ENCODE measurements at places on chromosomes 6 and 20. TPM values are rescaled to one million over a fixed set of nuclear protein-coding genes. Genes with fewer than 3 reads are reported as not detected.

DNA sequence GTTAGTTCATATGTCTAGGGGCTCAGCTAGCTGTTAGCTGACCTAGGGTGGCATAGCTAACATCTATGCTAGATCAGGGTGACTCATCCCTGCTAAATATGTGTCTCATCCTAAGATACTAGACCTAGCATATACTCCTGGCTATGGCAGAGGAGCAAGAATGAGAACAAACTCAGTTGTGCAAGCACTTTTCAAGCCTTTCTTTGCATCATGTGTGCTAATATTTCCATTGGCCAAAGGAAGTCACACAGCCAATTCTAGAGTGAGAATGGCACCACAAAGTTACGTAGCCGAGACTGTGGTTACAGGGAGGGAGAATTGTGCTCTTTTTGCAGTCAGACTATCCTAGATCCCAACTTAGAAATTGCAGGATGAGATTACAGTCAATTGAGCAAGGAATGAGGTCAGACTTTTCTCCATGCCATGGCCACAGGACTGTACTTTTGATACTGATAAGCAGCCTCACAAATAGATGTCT lies 78.7 kb downstream of the PLCB4 start:
- no peak for DNase-seq

DNA sequence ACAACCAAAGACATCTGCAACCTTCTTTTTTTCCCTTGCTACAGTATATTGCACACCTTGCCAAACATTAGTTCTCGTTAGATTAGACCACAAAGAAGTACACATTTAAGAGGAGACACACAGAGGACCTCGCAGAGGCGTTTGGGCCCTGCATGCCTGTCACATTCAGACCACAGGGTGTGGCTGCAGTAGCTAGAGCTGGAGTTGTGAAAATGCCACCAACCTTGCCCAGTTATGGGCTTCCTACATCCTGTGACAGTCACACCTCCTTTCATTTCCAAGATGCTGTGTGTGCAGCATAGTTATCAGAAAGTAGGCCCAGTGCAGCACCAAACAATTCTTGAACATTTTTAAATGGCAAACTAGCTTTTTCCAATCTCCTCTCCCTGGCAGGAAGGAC lies 2.4 kb downstream of the SYNE1 start:
- peak; percentile 11 for DNase-seq

DNA sequence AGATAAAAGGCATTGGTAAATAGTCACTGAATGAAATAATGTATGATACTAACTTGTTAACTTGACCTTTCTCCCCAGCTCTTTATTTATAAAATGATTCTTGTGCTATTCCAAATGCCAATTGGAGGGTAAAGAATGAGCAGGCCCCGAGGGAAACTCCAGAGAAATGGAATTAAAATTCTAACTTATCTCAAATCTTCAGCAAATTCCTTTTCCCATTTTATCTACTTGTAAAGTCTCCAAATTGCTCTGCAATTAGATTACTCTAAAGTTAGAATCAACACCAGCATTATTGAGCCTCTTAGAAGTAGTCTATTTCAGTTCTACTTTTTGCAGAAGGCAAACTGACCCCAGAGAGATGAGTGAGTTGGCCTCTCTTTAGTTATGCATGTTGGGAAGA lies 165.9 kb upstream of the PREP start:
- no peak for DNase-seq

SLC25A27 gene
- total RNA-seq: 0.78 TPM
